ENCODE measurements at places on chromosomes 12 and 14.

- no peak for DNase-seq
Measured at GRCh38 chr12:130185455-130186391, 23.5 kb downstream of the FZD10 start.

- no peak for DNase-seq
Measured at GRCh38 chr12:58950739-58951100, 30.4 kb upstream of the LRIG3 start.

DNA sequence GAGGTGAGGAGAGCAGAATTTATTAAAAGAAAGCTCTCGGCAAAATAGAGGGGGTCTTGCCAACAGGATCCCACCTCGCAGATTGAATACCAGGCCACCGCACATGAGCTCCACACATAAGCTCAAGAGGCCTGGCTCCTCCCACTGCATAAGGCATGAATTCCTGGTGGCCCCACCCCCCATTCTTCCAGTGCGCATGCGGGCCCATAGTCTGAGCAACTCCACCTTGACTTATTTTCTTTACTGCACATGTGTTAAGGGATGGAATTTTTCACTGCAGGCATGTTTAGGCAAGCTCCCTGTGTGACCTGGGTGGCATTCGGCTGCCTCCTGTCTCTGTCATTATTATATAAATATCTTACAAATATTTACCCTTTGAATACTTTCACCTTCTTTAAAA lies 412.5 kb downstream of the RMST start:
- DNase-seq: no peak

GRCh38 chr14:34604995-34605394 lies 25.0 kb downstream of the SNX6 start:
- DNase-seq: no peak

- no peak for DNase-seq
Measured at GRCh38 chr14:103123634-103124500, 606 bp downstream of the TNFAIP2 start.

DNA sequence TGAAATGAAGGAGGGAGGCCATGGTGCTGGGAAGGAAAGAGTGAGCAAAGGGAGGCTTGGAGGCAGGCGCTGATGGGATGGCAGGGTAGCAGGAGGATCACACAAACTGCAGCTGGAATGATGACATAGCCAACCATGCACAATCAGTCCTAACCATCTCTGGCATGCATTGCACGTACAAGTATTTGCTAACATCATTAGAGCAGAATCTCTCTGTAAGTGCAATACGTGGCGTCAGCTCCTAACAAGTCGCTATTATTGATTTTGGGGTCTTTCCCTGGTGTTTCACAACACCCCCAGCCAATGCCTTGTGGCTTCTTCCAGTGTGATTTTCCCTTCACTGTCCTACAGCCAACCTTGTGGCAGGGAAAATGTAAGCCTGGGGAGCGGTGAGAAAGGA lies 18.5 kb downstream of the BDKRB1 start:
- no peak for DNase-seq

GRCh38 chr12:27709212-27709931 lies 1.3 kb upstream of the MRPS35 start:
- DNase-seq: no peak

DNA sequence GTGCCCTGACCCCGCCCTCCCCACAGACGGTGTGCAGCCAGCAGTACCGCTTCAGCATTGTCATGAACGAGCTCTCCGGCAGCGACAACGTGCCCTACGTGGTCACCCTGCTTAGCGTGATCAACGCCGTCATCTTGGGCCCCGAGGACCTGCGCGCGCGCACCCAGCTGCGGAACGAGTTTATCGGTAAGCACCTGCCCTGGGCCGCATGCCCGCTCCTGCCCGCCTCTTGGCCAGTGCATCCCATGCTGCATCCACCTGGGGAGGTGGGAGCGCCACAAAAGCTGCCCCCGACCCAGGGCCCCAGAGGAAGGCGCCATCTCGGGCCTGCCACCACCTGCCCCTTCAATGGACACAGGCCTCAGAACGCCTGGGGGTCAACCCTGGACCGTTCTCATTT lies 13.9 kb downstream of the INF2 start:
- no peak for DNase-seq

Data from erythroblast (primary cell).